ENCODE measurements at places on chromosomes 5 and 9.

GRCh38 chr5:119341452-119342349, 14.1 kb upstream of the TNFAIP8 start:
- no peak for DNase-seq

DNA sequence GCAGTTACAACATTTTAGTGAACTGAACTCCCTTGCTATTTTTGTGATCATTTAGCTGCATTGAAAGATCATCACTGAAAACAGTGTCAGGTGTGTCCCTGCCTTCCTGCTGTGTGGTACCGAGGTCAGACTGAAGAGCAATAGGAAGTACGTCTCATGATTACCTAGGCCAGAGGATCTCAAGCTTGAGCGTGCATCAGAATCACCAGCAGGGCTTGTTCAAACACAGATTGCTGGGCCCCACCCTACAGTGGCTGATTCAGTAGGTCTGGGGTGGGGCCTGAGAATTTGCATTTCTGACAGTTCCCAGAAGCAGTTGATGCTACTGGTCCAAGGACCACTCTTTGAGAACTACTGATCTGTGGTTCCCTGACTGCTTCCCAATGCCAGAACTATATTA, 159.6 kb downstream of the ACTL7B start:
- DNase-seq: no peak

- peak; percentile 92 for DNase-seq
These were observed 36.4 kb upstream of the GLRX start for GRCh38 chr5:95858661-95859595.

- DNase-seq: no peak
These were observed 97.9 kb upstream of the PCSK1 start for GRCh38 chr5:96530901-96531300.

DNA sequence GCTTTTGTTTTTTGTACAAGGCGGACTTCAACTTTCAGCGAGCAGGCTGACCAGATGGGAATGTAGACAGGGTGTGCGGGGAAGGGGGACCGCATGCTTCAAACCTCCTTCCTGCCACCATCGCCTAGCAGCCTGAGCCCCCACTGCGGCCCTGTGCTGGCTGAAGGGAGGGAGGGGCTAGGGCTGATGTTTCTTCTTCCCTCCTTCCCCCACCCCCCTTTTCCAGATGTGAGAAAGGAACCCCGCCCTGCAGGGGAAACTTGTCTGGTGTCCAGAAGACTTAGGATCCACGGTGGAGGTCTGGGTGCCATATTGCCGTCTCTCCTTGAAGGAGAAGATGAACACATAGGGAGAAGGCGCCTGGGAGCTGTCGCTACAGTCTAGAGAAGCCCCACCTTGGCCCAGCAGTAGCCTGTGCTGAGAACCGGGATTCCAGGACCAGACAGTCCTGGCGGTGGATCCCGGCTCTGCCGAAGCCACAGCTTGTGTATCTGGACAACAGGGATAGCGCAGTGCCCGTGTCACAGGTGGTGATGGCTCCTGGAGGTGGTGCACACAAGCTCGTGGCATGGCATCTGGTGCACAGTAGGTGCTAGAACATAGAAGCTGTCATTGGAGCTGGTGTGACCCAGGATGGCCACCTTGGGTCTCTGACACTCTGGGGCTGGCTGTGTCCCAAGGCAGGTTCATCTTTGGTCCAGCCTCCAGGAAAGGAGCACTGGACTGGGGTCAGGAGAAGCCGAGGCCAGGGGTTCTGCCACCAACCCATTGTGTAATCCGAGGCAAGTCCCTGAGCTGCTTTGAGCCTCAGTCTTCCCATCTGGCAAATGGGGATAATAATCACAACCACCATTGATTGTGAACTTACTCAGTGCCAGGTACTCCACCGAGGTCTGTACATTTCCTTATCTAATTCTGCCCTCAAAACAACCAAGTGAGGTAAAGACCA, 205.6 kb downstream of the C9orf50 start:
- DNase-seq: no peak

- DNase-seq: no peak
These were observed 86.4 kb downstream of the NR3C1 start for GRCh38 chr5:143316844-143317631.

DNA sequence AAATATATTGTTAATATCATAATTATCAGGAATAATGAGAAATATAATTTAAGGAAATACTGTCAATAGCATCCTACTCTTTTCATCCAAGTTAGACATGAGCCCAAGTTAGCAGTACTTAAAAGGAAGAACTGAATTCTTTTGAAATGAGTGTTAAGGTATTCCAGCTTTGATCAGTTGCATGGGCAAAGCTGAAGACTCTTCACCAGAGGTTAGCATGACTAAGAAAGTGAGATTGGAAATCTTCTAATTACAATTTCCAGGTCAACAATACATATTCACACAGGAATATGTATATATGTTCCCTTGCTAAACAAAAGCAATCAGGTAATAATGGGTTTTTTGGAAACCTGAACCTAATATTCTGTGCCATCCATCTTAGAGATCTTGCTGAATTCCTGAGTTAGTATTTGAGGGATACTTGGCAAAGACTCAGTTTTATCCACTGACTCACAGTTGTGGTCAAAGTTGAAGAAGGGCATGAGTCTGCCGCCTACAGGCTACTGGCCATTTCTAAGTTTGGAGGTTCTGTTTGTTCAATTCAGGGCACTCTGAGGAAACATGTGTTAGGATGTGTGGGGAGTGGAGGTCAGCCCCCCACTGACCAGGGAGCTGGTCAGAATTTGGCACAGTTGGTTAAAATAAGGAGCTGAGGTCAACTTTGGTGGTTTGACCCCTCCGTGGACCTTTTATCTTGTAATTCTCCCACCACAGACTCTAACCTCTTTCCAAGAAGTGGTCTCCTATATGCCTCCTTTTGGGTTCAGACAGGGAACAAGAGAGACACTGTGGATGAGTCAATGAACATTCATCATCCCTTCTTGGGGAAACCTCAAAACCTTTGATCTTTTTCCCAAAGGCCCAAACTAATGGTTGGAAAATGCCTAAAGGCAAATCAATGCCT, 118.3 kb downstream of the PIK3R1 start:
- no peak for DNase-seq

- DNase-seq: no peak
These were observed 6.6 kb upstream of the FAT2 start for GRCh38 chr5:151597749-151598148.
